ENCODE measurements at places on chromosomes 5 and 9.

GRCh38 chr9:1880038-1880565, 135.0 kb upstream of the SMARCA2 start:
- DNase-seq = no peak

- no peak for DNase-seq
These were observed 24.3 kb downstream of the RAD23B start for GRCh38 chr9:107307331-107307730.

- DNase-seq = no peak
These were observed 156.5 kb downstream of the CDH9 start for GRCh38 chr5:26881901-26882300.

- DNase-seq = no peak
These were observed 158.9 kb downstream of the ADAMTSL1 start for GRCh38 chr9:18632632-18633403.

DNA sequence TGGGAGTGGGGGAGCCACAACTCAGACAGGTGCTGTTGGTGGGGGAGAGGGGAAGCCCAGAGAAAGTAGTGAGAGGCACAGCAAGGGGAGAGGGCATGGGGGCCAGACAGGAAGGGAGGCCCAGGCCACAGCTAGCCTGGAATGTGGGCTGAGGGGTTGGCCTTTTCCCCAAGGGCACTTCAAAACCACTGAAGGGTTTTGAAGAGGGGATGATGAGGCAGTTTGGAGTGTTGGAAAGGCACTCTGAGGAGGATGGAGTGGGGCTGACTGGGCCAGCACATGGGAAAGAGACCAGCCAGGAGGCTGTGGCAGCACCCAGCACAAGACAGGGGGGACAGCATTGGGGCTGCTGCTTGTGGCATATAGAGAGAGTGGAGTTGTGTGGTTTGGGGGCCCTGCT, 3.8 kb downstream of the PSD2 start:
- DNase-seq = no peak

GRCh38 chr9:4289411-4290326, 10.2 kb downstream of the GLIS3 start:
- no peak for DNase-seq

DNA sequence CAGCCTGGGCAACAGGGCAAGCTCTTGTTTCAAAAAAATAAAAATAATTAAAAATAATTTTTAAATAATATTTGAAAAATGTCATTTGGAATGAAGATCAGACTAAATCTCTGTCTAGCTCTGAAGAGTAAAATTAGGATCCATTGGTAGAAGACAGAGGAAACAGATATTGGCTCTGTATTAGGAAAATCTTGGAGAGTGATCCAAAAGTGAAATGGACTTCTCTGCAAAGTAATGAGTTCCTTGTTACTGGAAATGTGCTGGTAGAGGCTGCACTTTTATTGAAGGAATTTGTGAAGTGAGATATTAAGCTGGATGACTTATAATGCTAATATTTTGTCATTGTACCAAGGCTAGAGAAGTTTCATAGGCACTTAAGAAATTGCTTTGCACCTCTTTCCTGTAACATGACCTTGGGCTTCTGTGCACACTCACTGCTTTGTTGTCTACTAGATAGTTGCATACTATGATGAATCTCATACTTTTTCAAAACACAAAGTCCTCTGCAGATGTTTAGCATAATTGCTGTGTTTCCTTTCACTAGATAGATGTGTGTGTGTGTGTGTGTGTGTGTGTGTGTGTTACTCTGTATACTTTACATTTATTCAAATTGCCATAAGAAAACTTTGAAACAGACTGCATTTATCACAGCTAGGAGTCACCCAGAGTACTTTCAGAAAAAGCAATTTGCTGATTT, 13.1 kb downstream of the THBS4 start:
- DNase-seq = no peak

DNA sequence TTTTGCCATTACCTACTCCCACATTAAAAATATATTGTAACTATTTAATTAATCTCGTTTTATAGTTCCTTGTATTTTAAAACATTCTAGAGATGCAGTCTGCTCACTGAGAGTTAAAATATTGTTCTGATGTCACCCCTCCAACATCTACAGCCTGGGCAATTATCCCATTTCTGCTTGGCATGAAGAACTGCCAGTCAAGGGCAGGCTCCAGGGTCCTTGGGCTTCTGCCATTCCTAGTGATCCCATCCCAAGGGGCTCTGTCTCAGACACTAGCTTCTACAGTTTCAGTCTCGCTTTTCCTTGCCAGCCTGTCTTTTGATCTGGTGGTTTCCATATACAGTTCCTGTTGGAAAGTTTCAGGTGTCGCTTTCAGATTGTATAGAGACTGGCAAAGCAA, 287.2 kb downstream of the TMEM232 start:
- DNase-seq = no peak

DNA sequence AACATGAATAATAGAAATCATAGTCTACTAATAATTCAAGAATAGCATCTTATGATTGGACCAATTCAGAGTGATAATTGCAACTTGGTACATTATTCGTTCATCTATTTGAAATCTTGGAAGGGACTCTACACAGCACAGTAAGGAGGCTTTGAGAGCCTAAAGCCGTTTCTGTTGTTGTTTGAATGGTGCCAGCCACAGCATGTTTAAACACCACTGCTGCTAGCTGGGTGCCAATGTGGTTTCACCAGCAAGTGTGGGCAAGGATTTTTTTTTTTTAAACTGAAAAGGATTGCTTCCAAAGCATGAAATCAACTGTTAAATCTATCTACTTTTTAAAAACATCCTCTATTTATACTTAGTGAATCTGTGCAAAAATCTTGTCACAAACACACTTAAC, 253.9 kb upstream of the MAP3K1 start:
- no peak for DNase-seq

- DNase-seq = no peak
These were observed 180.8 kb upstream of the PCSK5 start for GRCh38 chr9:75709698-75710097.

DNA sequence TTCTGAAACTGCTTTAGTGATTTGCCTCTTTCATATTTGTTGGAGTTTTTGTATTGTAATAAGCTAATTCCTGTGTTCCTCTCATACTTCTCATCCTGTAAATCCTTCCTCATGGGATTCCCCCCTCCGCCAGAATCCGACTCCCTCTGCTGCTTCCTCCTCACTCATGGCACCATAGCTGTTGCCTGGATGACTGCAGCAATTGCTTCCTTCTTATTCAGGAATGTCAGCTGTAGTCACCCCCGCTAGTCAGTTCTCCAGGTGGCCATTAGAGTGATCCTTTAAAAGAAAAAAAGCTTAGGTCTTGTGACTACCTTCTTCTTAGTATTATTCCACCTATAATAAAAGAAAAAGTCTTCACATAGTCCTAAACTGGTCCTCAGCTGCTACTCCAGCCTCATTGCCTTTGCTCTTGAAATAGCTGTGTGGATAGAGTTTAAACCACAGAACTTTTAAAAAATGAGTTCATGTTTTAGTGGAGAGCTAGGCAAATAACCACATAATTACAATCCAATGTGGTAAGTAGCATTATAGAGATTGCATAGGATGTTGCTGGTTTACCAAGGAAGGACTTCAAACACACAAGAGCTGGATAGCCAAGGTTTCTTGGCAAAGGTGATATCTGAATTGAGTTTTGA, 227.3 kb downstream of the KDM4C start:
- no peak for DNase-seq

- DNase-seq = no peak
These were observed 133.0 kb downstream of the ATG10 start for GRCh38 chr5:82104872-82105271.

- DNase-seq = no peak
These were observed 119.8 kb upstream of the TBC1D2 start for GRCh38 chr9:98375138-98375726.

- DNase-seq = no peak
These were observed at the start of gene SELENOP for GRCh38 chr5:42811591-42812446. Gene SELENOP (minus strand): TSS chr5:42811892. CDS start chr5:42808353, 3,539 bp downstream.

DNA sequence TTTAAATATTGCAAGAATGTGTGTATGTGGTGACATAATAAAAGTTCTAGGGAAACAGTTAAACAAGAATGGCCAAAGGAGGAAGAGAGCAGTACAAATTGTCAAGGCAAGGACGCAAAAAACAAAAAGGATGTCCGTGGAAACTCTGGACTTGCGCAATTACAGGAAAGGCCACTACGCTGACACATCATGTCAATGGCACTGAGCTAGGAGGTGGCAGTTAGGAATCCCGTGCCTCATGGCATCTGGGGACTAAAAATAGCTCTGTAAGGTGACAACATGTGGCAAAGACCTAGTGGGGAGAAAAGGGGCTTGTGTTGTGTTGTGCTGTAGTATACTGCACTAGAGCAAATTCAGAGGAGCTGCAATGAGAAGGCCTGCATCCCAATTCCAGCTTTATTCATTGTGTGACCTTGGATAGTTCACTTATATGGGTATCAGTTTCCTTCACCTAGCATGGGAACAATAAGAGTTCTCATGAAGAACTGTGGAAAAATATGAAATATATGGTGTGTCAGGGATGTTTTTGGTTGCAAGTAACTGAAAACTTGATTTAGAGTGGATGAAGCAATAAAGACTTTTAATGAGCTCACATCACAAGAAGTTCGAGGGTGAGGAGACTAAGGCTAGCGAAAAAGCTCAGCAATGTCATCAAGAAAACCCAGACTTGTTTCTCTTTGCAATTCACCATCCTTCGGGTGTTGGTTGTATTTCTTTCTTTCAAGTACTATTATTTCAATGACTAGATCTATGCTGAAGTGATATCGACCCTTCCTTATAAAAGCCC, 124.1 kb upstream of the STC2 start:
- no peak for DNase-seq

DNA sequence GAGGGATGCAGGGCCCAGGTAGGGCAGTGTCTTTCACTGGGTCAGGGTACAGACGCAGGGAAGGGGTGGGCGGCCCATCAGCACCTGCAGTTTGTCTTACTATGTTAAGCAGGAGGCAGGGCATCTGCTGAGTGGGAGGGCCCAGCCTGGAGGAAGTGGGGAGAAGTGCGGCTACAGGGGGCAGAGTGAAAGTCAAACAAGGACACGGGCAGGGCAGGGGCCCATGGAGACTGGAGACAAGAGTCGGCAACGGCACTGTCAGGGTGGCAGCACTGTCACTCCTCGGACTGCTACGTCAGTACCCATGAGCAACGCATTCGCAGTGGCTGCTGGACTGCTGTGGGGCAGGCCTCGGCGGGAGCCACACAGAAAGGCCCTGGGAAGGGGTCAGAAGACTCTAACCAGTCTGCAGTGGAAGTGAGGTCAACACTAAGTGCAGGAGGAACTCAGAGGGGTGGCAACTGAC, 19.7 kb downstream of the CAMSAP1 start:
- DNase-seq = peak; percentile 48

GRCh38 chr5:36033486-36033885, 33.2 kb downstream of the UGT3A2 start:
- no peak for DNase-seq

DNA sequence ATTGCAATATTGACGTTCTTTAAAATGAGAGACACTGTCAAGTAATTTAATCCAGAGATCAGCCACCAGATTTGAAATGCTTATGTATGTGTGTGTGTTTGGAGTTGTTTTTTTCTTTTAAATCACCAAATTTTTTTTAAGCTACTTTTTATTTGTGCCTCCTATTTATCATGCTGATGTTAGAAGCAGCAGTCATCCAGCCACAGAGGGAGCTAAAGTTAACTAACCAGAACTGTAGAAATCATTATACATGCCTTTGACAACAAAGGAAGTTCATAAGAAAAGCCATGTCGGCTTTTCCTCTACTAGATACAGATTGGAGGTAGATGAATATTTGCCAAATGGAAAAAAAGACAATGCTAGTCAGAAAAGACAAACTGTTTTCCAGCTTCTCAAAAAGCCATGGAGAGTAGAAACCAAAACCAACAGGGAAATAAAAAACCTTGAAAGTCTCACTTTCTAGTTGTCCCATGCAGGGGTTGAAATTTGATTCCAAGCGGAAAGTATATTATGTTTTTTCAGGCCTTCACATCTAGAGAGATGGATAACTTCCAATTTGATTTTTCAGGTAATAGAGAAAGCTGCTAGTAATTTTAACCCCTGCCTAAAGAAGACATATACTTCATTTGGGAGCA, 4.5 kb downstream of the PURA start:
- DNase-seq = no peak

DNA sequence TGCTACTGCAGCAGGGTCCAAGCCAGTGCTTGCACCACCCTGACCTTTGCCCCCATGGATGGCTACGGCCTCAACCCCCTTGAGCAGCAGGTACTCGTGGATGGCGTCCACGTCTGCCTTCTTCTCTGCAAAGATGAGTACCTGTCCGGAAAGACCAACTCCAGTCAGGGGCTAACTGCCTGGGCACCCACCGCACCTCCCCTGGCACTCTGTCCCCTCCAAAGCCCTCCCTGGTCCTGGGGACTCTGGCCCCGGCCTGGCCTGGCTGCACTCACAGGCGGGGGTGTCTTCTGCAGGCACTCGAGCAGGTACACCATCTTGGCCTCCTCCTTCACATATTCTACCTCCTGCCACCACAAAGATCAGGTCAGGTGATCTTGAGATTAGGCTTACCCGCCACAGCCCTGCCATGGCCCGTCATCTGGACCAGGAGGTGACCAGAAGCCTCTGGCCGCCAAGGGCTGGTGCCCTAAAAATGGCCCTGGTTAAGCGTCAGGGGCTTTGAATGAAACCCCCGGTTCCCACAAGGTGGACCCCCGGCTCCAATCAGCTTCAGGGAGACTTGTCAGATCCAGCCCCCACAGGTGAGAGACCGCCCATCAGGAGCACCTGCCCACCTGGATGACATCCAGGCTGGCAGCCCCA, 3.2 kb upstream of the DOK3 start:
- no peak for DNase-seq

GRCh38 chr9:105243015-105243686, 1.3 kb upstream of the SLC44A1 start:
- DNase-seq = no peak

- no peak for DNase-seq
These were observed 97.5 kb upstream of the FCN2 start for GRCh38 chr9:134782921-134783698.

GRCh38 chr5:117131048-117131679, 556.5 kb upstream of the SEMA6A start:
- no peak for DNase-seq

GRCh38 chr9:68714416-68715180, 9.6 kb downstream of the PIP5K1B start:
- DNase-seq = no peak

DNA sequence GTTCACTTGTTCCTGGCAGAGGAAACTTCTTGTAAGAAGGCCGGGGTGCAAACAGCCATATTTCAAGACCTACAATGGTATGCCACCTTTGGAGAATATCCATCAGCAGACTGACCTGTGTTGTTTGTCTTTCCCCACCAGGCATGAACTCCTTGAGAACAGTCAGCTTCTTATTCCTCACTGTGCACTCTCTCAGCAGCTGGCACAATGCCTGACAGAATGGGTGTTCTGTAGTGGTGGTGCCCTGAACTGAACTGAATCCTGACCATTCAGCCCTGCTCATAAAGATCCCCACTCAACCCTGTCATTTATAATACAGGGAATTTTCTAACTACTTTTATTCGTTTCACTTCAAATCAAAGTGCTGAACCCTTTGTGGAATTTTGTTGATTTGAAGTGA, 206.9 kb downstream of the COX7C start:
- DNase-seq = no peak

GRCh38 chr5:135137146-135137915, 103.3 kb upstream of the PITX1 start:
- no peak for DNase-seq

Data from activated naive CD4-positive, alpha-beta T cell treated with anti-CD3 and anti-CD28 coated beads, Interleukin-2, amount 50 U/mL, for 16 hours (primary cell).